Osteoblast (primary cell): ENCODE measurements at places on chromosomes 12 and 14. TPM values are rescaled to one million over a fixed set of nuclear protein-coding genes. Genes with fewer than 3 reads are reported as not detected.

Gene ETFRF1
- 27.9 and 28.0 TPM in 2 replicates for total RNA-seq

Gene PAPLN
- 5.3 and 5.8 TPM in 2 replicates for total RNA-seq

Gene RAPGEF3
- total RNA-seq = 3.5 and 4.3 TPM in 2 replicates

Gene RBP5
- not detected in 2 replicates for total RNA-seq

Gene DEGS2
- total RNA-seq = 0.29 and 0.36 TPM in 2 replicates

Gene CLEC9A
- not detected in 2 replicates for total RNA-seq

Gene HOXC9
- total RNA-seq = 8.3 and 11.6 TPM in 2 replicates

Gene PIWIL1
- total RNA-seq = not detected in 2 replicates

Gene MARK3
- 101 and 108 TPM in 2 replicates for total RNA-seq

Gene TSHR
- total RNA-seq = not detected in 2 replicates

Gene ADAM21
- under 0.01 TPM in 1 of 2 replicates, not detected in the other for total RNA-seq

Gene FOXN3
- total RNA-seq = 44.5 and 49.9 TPM in 2 replicates

Gene RASAL1
- not detected in 2 replicates for total RNA-seq

Gene CPNE8
- total RNA-seq = 20.6 and 23.9 TPM in 2 replicates

Gene CDC42BPB
- total RNA-seq = 99.9 and 118 TPM in 2 replicates

Gene FBLN5
- 22.1 and 27.7 TPM in 2 replicates for total RNA-seq
